Activated gamma-delta T cell (primary cell): ENCODE measurements at places on chromosomes 2 and 18.

GRCh38 chr2:58899692-58900091, 658.6 kb upstream of the FANCL start:
- DNase-seq = no peak

GRCh38 chr2:71455741-71456569, 2.6 kb downstream of the DYSF start:
- no peak for DNase-seq

DNA sequence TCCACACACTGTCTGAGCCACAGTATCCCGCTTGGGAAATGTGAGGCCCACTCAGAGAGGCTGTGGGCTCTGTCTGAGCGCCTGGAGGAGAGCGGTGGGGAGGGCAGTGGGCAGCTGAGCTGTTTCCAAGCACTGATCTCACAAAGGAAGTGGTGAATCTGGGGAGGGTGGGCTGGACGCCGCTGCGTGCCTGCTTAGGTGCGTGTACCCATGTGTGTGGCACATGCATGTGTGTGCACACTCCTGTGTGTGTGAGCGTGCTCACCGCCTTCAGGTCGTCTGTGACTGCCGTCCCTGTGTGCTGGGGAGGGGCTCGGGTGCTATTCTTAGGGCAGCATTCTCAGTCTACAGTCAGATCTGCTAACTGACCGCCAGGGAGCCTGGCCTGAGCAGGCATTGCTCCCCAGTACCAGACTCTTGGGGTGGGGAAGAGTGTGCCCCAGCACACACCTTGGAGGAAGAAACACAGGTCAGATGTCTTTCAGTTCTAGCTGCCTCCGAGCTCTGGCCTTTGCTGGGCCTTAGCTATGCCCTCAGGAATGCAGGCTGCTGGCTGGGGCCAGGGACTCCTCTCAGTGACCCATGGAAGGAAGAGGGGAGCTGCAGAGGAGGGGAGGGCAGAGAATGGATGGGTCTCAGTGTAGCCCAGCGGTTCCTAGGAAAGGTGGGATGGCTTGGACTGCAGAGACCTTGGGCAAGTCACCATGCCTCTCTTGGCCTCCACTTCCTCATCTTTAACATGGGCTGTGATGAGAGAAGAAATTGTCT, 31.4 kb downstream of the KCNIP3 start:
- DNase-seq = no peak

- DNase-seq = no peak
These were observed 140.7 kb downstream of the ACOXL start for GRCh38 chr2:110873056-110873502.

DNA sequence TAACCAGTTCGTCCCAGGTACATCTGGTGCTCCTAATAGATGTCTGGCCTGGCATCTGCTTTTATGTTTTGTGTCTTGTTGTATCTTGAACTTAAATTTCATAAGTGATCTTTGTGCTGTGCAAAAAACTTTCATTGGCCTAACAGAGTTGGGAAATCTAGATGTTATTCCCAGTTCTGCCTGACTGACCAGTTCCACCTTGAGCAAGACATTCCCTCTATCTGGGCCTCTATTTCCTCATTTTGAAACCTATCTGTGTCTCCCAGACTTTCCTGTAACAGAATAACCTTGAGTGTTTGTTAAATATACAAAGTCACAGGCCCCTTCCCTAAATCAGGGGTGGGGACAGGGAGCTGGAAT, 90.5 kb upstream of the MSH2 start:
- DNase-seq = no peak

- DNase-seq = no peak
These were observed 193.3 kb upstream of the BOD1L2 start for GRCh38 chr18:56953428-56954198.

- DNase-seq = no peak
These were observed 97.2 kb downstream of the PIK3C3 start for GRCh38 chr18:42052122-42052708.

DNA sequence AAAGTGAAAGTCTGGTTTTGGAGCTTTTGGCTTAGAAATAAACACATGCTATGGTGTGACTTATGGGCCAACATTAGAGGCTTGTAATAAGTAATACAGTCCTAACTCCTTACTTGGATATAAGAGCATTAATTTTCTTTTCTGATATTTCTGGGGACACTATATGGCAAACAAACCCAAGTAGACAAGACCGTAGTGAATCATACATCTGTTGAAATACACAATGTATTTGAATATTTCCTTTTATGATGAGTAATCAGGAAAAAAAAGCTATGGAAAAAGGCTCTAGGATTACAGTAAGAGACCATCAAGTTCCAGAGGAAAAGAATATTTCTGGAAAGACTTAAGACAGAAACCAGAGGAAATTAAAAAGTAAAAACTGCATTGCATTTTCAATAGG, 146.0 kb upstream of the CYP26B1 start:
- DNase-seq = no peak

- no peak for DNase-seq
These were observed 9.0 kb downstream of the EIF5B start for GRCh38 chr2:99346218-99346617.
